Amniotic stem cell (primary cell): ENCODE measurements at places on chromosomes 13 and 19.
A peak's percentile ranks its signal among the peaks of the same experiment; 100 is the strongest.

DNA sequence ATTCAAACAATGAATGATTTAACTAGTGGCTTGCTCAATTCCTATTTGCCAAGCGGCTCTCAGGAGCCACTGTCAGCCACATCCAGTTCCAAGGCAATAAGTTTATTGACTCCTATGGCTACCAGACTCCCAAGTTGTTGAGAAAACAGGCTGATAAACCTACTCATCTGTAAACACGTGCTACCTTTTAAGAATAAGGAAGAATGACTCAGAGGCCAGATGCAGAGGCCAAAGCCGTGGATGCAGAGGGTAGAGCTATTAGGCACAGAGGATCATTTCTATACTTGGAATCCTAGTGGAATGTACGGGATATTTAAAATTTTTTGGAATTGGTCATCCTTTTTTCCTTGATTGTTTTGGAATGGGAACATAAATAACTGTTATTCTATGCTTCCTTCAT lies 1921.1 kb downstream of the OLFM4 start:
- DNase-seq = no peak

- DNase-seq = no peak
Observed at GRCh38 chr19:21508198-21508597, 2.8 kb downstream of the ZNF429 start.

DNA sequence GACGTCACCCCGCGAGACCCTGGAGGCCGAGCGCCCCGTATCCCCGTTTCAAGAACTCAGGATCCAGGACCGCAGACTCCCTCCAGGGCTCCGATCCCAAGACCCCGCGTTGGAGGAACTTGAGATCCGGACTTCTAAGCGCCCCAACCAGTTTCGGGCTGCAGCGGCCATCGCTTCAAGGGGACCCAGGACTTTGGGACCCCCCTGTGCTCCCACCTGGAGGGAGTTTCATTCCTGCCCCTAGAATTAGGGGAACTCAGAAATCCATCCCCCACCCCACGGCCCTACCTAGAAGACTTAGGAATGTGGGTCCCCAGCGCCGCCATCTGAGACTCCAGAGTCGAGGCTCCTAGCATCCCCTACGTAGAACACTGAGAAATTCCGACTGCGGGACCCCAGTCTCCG lies 400 bp downstream of the PLEKHG2 start:
- no peak for DNase-seq

- no peak for DNase-seq
Observed at GRCh38 chr19:29952646-29953045, 10.6 kb downstream of the URI1 start.

DNA sequence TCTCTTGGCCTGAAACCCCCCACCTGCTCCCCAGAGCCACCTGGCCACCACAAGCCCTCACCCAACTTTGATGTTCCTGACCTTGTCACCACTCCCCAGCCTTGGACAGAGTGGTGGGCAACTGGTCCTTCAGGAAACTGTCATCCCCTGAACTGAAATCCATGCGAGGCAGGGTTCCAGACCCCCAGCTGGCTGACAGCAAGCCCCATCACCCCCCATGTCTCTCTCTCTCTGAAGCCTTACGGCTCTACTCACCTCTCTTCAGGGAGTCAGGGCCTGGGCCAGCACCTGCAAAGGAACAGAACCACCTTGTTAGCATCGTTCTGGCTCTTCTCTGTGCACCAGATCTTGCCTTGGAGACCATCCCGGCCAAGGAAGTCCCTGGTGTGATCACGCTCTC lies 2.6 kb downstream of the LRFN1 start:
- no peak for DNase-seq

GRCh38 chr19:48492925-48493717 lies 18.5 kb downstream of the LMTK3 start:
- peak; percentile 99 for DNase-seq
